ENCODE measurements at places on chromosomes 11 and 22.

GRCh38 chr11:72704028-72704782 is 30.0 kb upstream of the PDE2A start:
- no peak for DNase-seq

DNA sequence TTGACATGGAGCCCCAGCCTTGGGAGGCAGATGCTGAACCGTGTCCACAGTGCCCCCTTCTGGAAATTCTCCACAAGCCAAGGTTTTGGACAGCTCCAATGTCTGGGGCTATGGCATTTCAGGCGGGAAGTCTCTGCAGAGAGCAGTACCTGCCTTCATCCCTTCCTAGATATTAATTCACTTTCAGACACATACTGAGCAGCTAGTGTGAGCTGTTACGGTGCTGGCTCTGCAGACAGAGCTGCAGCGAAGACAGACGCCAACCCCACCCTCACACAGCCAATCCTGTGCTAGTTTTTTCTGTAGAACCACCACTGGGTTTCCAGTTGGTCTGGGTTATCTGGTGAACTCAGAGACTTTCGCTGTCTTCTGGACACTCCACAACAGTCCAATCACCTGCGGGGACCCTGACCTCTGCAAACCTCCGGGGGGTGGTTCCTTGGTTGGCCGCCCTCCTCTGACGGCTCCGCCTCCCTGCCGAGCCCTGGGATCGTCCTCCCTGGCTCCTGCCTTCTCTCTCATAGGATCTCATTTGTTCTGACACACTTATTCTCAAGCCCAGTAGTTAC is 9.1 kb downstream of the LMF2 start:
- DNase-seq = no peak

GRCh38 chr11:128738942-128739341 is 45.1 kb downstream of the FLI1 start:
- no peak for DNase-seq

DNA sequence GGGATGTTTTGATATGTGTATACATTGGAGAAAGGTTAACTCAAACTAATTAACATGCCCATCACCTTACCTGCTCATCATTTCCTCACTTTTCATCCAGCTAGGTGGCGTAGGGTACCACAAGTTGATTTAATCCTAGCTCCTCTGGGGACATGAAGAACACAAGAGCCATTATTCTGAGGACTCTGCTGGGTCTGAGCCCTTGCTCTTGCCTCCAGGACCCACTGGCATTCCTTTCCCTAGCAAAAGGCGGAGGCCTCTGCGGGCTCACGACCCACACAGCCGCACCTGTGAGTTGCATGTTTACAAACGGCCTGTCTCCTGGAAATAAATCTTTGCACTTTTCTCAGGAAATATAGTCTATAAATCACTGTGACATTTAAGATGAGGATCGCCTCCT is 871.9 kb downstream of the TBC1D22A start:
- DNase-seq = no peak

- DNase-seq = no peak
Measured at GRCh38 chr11:134066943-134067885, 1.7 kb upstream of the JAM3 start.

DNA sequence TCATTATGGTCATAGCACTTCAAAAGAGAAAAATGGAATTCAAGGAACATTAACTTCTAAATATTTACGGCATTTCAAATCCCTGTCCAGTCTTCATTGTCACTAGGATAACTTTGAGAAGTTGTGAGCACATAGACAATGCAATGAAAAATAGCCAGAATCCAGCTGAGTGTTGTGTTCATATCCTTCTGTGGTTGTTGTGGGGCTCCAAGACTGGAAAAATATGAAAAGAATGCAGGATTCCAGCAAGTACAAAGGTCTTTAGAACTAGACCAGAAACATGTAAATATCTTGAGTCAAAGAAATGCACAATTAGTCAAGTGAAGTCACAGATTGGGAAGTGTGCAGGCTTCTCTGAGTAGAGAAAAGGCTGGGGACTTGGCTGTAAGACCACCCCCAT is 68.7 kb downstream of the WT1 start:
- no peak for DNase-seq

- DNase-seq = no peak
Measured at GRCh38 chr22:36862251-36863242, 1.7 kb downstream of the NCF4 start.

DNA sequence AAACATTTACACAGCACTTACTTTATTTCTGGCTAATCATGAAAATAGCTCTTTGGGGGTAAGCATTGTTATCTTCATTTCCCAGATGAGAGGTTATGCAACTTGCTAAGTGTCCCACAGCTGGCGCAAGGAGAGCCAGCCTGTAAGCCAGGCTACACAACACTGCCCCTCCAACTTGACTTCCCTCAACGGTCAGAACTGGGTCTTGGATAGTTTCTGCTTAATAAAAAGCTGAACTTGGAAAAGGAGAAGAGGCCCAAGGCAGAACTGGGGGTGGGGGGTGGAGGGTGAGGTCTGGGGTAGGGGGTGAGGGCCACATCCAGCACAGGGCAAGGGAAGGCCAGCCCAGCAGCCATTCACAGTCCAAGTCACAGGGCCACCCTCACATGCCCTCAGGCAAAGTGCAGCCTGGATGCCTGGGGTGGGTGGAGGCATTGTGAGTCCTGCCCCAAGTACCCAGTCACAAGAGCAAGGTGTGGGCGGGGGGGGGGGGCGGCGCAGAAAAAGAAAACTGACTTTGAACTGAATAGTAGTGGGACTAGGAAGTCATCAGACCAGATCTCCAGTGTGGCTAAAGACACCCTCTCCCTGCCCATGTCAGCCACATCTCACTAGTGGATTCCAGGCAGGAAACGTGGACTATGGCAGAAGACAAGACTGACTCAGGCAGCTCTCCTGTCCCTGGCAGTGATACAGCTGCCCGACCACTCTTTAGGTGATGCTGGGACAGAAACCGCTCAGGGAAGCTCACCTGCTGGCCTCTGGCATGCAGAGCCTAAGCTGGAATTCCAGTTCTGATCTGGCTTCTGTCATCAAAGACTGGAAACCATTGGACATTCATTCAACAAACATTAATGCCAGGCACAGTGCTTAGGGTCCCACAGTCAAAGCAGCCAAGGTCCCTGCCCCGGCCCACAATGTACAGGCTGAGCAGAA is 52.4 kb downstream of the PACSIN2 start:
- DNase-seq = no peak

- DNase-seq = no peak
Measured at GRCh38 chr22:49755631-49756001, 72.1 kb downstream of the BRD1 start.

- DNase-seq = no peak
Measured at GRCh38 chr22:33382436-33382835, 324.3 kb upstream of the SYN3 start.

GRCh38 chr22:40877488-40877887 is 15.6 kb upstream of the DNAJB7 start:
- DNase-seq = no peak

DNA sequence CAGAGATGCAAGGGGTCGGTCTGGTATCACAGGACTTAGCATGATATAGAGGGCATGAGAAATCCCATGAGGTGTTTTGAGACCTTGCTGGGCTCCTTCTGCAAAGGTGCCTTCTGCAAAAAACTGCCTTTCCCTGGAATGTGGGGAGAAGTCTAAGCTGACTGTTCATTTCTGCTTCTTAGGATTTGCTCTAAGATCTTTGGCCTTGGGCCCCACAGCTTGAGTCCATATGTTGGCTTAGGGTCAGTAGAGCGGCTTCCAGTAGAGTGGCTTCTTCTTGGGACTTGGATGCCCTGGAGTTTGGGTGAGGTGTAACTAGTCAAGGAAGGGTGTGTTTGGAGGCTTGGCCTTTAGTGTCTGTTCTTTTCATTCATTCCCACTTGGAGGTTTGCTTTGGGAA is 37.0 kb downstream of the AMPD3 start:
- no peak for DNase-seq

DNA sequence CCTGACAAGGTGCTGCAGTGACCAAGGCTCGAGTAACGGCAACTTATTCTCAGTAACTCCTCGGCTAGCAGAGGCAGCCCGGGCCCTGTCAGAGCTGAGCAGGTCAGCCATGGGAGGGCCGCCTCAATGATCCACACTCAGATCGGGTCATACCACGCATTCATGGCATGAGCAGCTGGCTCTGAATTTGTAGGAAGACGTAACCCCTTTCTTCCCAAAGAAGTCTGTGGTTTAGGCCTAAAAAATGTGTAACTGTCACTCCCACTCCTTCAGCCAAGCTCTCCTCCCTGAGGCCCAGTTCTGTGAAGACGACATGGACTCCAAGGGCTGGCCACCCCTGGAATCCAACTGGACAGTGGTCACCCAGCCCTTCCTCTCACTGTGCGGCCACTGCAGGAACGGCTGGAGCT is 30.0 kb downstream of the PPP2R1B start:
- no peak for DNase-seq

- DNase-seq = no peak
Measured at GRCh38 chr11:72058416-72059034, 21.8 kb downstream of the NUMA1 start.

DNA sequence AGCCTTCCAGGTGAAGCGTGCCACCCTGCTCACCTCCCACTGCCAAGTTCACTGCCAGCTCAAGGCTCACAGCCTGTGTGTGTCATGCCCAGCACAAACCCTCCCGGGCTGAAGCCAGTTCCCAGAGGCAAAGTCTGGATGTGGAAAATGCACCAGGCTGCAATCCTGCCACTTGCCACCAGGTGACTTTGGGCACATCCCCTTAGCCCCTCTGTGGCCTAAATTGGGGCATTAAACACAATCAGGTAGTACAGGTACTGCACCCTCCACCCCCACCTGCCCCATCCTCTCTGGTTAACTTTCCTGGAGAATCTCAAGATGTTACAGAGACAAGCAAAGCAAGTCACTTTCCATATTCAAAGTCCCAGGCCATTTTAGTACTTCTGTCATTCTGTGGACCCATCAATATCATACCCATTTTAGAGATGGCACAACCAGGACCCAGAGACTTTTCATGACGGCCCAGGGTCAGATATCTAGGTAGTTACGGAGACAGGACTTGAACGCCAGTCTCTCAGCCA is 1.8 kb upstream of the RASD2 start:
- DNase-seq = no peak

GRCh38 chr11:413120-414081 is 1.4 kb downstream of the SIGIRR start:
- no peak for DNase-seq

- no peak for DNase-seq
Measured at GRCh38 chr11:76690736-76691135, 20.2 kb upstream of the LRRC32 start.

- DNase-seq = no peak
Measured at GRCh38 chr11:95989076-95989605, 65.2 kb upstream of the MTMR2 start.

DNA sequence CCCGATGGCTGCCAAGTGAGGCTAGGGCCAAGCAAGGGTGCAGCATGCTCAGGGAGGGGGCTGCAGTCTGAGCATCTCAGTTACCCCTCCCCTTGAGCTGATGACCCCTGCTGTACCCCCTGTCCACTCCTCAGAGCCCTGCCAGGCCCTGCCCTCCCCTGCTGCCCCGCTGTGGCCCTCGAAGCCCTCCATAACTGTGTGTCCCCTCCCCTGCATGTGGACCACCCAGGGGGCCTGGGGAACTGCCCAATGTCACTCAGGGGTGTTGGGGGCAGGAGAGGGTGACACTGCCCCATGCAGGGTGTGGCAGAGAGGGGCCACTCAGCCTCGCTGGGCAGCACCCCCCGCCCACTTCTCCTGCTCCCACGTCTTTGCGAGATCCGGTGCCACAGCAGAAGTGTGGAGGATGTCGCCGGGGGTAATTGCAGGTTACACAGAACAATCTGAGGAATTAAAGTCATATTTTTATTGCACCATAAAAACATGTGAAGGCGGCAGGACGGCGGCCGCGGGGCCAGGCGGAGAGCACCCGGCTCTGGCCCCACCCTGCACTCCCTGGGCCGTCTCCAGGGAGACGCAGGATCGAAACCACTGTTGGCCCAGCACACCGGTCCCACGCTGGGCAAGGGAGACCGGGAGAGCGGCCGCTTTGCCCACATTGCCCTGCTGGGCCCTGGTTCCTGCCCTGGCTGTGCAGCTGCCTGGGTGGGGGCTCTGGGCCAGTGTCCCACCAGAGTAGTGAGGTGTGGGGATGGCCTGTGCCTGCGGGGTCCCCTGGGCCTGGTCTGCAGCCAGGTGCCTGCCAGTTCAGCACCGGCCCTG is 18.7 kb upstream of the GNB1L start:
- no peak for DNase-seq

DNA sequence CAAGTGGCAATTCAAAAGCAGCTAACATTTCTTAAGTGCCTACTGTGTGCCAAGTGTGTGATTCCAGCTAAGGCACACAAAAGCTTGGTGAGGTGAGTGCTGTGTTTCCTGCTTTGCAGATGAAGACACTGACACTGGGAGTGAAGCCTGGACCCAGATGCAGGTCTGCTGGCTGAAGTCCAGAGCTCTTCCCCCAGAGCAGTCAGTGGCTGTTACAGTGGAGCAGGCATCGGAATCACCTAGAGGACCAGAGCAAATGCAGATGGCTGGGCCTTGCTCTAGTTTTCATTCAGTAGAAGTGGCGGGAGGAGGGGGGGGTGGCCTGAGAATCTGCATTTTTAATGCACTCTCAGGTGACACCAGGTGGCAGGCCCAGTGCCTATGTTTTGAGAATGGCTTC is 342.3 kb downstream of the CADM1 start:
- DNase-seq = no peak

- no peak for DNase-seq
Measured at GRCh38 chr11:43010042-43010441, 301.8 kb upstream of the API5 start.

DNA sequence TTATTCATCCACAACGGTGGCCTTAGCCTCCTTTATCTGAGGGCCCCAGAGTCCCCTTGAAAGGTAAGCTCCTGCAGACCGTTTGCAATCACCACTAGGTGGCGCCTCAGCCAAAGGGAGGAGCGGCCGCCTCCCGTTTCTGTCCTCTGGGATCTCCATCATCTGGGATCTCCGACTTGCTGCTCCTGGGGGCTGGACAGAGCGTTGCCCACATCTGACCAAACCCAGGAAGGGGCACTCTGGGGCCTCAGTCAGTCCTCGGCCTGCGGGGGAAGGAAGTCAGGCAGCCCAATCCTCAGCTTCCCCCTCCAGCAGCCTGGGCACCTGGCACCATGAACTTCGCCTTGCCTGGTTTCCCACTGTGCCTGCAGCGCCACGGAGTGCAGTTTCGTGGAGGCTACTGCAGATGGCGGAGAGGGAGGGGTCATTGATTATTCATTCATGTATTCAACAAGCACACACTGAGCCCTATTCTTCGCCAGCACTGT is 23.5 kb downstream of the TP53I11 start:
- no peak for DNase-seq

GRCh38 chr11:133600786-133601185 is 68.5 kb upstream of the OPCML start:
- DNase-seq = no peak
